ENCODE measurements at places on chromosomes 5 and 9.

DNA sequence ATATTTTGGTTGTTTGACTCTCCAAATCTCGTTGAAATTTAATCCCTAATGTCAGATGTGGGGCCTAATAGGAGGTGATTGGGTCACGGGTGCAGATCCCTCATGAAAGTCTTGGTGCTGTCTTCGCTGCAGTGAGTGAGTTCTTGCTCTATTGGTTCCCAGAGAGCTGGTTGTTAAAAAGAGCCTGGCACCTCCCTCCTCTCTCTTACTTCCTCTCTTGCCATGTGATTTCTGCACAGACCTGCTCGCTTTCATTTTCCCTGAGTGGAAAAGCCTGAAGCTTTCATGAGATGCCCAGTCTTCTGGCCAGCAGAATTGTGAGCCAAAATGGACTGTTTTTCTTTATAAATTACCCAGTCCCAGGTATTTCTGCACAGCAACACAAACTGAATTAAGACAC lies 221.6 kb downstream of the MAT2B start:
- no peaks in the 10 kb centered on the region for H3K36me3 ChIP-seq
- DNase-seq = peak; percentile 19
- no peak overlapping the region for H3K27ac ChIP-seq
- no peaks in the 10 kb centered on the region for H3K27me3 ChIP-seq
- H3K4me1 ChIP-seq = no peaks in the 10 kb centered on the region

GRCh38 chr5:126182971-126183695 lies 240.1 kb upstream of the GRAMD2B start:
- no peak overlapping the region for H3K4me3 ChIP-seq
- DNase-seq = no peak
- H3K4me1 ChIP-seq = no peaks in the 10 kb centered on the region
- H3K36me3 ChIP-seq = no peaks in the 10 kb centered on the region

DNA sequence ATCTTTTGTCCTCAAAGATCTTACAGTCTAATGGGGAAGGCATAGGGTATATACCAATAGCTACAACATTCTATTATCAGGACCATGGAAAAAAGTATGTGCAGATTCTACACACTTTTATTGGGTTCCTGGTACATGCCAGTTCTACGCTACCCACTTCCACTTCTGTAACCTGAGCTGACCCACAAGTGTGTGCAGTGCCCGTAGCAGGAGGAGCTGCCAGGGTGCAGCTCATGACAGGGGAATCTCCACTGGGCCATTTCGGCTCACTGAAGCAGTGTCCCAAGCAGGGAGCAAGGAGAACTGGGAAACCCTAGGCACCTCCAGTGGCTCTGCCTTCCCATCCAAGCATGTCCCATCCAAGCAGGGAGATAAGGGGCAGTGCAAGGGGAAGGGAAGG lies 60.4 kb downstream of the FOXI1 start:
- H3K27ac ChIP-seq = no peak overlapping the region
- no peaks in the 10 kb centered on the region for H3K36me3 ChIP-seq
- no peak overlapping the region for H3K4me3 ChIP-seq
- no peaks in the 10 kb centered on the region for H3K4me1 ChIP-seq
- DNase-seq = no peak

GRCh38 chr9:97651646-97652045 lies 18.0 kb downstream of the NCBP1 start:
- H3K27me3 ChIP-seq = no peaks in the 10 kb centered on the region
- no peak for DNase-seq
- no peaks in the 10 kb centered on the region for H3K4me1 ChIP-seq
- H3K4me3 ChIP-seq = no peak overlapping the region
- H3K27ac ChIP-seq = no peak overlapping the region
- peaks cover 70% of the 10 kb centered on the region for H3K36me3 ChIP-seq

GRCh38 chr9:126696401-126697145 lies 82.8 kb downstream of the LMX1B start:
- H3K27me3 ChIP-seq = peaks cover 71% of the 10 kb centered on the region
- H3K36me3 ChIP-seq = no peaks in the 10 kb centered on the region
- H3K4me1 ChIP-seq = no peaks in the 10 kb centered on the region
- DNase-seq = no peak
- no peak overlapping the region for H3K4me3 ChIP-seq

- H3K4me3 ChIP-seq = no peak overlapping the region
- no peaks in the 10 kb centered on the region for H3K4me1 ChIP-seq
- no peaks in the 10 kb centered on the region for H3K36me3 ChIP-seq
- no peak overlapping the region for H3K27ac ChIP-seq
- H3K27me3 ChIP-seq = no peaks in the 10 kb centered on the region
- DNase-seq = no peak
Measured at GRCh38 chr5:11289733-11290132, 528.7 kb upstream of the DAP start.

DNA sequence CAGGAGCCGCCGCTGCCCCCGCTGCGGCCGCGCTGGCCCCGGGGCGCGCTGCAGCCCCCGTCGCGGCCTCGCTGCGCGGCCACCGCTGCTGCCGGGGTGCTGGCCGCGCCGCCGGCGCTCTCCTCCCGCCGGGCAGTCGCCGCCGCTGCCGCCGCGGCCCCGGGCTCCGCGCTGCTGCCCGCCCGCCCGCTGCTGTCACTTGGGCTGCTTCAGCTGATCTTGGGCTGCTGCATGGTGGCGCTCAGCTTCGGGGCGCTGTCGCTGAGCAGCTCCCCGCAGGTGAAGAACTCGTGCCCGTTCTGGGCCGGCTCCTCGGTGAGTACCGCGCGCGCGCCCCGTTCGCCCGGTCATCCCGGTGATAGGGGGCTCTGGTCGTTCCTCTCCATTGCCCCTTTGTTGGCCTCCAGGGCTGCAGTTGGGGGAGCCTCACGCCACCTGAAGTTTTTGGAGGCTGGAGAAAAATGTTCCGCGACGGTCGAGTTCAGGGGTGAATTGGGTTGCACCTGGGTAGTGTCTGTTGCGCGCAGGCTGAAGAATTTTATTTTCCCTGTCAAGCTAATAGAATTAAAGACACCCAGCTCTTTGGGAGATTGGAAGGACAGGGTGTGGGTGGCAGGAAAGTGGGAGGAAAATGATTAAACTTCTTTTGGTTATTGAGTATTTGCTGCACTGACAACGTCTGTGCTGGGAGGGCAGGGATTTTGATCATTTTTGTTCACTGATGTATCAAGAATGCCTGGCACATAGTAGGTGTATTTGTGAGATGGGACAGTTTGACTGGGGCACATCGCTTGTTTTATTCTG lies 596 bp downstream of the ENTREP1 start:
- H3K27ac ChIP-seq = no peak overlapping the region
- H3K4me3 ChIP-seq = peak overlapping the region; percentile 45
- H3K27me3 ChIP-seq = peaks cover 71% of the 10 kb centered on the region
- DNase-seq = peak; percentile 16

DNA sequence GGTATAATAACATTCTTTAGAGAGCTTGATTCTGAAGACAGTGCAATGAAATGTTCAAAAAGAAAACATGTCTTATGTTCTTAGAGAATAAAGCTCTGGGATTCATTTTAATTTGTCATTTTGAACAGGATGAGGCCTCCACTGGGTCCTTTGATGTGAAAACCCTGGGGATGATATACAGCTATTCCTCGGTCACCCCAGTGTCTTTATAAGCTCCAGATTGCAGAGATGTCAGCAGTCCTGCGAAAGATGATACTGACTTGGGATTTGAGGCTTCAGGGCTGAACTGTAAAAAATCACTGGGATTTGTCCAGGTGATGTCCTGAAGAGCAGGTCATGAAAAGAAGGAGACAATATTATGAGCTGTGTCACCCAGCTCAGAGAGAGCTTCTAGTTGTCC lies 529.7 kb upstream of the ZNF608 start:
- H3K4me1 ChIP-seq = no peaks in the 10 kb centered on the region
- no peak overlapping the region for H3K4me3 ChIP-seq
- DNase-seq = no peak
- no peaks in the 10 kb centered on the region for H3K36me3 ChIP-seq

- no peaks in the 10 kb centered on the region for H3K36me3 ChIP-seq
- no peaks in the 10 kb centered on the region for H3K4me1 ChIP-seq
- no peak overlapping the region for H3K27ac ChIP-seq
- no peaks in the 10 kb centered on the region for H3K27me3 ChIP-seq
Measured at GRCh38 chr9:30075451-30076199, 2308.8 kb upstream of the ACO1 start.

GRCh38 chr5:39670391-39670790 lies 245.6 kb upstream of the DAB2 start:
- no peak overlapping the region for H3K27ac ChIP-seq
- DNase-seq = no peak
- H3K27me3 ChIP-seq = no peaks in the 10 kb centered on the region
- H3K4me1 ChIP-seq = no peaks in the 10 kb centered on the region

GRCh38 chr9:96158909-96159575 lies 142.9 kb downstream of the HSD17B3 start:
- H3K27ac ChIP-seq = no peak overlapping the region
- no peaks in the 10 kb centered on the region for H3K36me3 ChIP-seq

- no peaks in the 10 kb centered on the region for H3K27me3 ChIP-seq
- no peaks in the 10 kb centered on the region for H3K36me3 ChIP-seq
- DNase-seq = no peak
- no peaks in the 10 kb centered on the region for H3K4me1 ChIP-seq
- no peak overlapping the region for H3K4me3 ChIP-seq
- H3K27ac ChIP-seq = no peak overlapping the region
Measured at GRCh38 chr9:123597876-123598556, 242.0 kb downstream of the CRB2 start.

GRCh38 chr5:160303690-160304089 lies 8.7 kb downstream of the CCNJL start:
- H3K27ac ChIP-seq = no peak overlapping the region
- H3K27me3 ChIP-seq = no peaks in the 10 kb centered on the region
- peaks cover 20% of the 10 kb centered on the region for H3K4me1 ChIP-seq
- no peak overlapping the region for H3K4me3 ChIP-seq
- no peaks in the 10 kb centered on the region for H3K36me3 ChIP-seq

DNA sequence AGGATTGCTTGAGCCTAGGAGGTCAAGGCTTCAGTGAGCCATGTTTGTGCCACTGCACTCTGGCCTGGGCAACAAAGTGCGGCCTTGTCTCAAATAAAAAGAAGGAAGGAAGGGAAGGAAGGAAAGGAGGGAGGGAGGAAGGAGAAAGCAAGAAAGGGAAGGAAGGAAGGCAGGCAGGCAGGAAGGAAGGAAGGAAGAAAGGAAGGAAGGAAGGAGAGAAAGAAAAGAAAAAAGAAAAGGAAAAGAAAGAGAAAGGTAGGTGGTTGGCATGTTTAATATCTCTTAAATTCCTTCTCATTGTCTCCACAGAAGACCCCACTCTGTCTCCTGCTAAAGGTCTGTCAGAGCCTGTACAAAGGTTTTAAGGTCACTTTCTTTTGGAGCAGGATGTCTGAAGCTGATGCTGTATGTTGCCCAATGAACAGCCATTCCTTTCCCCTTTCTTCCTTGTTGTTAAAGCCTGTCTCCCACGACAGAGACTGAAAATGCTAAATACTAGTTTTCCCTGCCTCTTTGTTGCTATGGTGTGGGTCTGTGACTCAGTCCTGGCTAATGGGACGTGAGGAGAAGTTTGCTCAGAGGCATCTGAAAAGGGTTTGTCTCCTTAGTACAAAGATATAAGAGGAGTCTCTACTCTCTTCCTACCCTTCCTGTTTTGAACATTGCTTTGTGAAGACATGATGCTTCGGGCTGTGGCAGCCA lies 213.3 kb downstream of the PCSK1 start:
- no peaks in the 10 kb centered on the region for H3K4me1 ChIP-seq
- DNase-seq = no peak

DNA sequence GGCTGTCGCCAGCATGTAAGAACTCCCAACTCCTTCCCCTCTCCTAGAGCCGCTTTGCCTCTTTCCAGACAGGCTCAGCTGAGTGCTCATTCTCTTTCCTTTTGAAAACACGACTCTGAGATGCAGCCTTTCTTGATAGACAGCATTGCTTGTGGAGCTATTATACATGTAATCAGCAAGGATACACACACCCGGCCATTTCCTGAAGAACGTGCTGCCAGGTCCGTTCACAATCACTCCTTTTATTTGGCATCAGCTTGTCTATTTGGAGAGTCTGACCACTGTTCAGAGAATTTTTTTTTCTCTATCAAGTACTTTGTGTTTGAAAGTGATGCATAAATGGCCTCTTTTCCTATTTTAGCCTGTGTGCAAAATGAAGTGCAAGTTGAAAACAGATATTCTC lies 328.7 kb downstream of the MARCHF11 start:
- H3K4me3 ChIP-seq = no peak overlapping the region
- no peak overlapping the region for H3K27ac ChIP-seq
- no peaks in the 10 kb centered on the region for H3K36me3 ChIP-seq
- H3K4me1 ChIP-seq = no peaks in the 10 kb centered on the region

- H3K4me3 ChIP-seq = no peak overlapping the region
- H3K4me1 ChIP-seq = peaks cover 26% of the 10 kb centered on the region
- H3K27me3 ChIP-seq = peaks cover 2% of the 10 kb centered on the region
Measured at GRCh38 chr5:415928-416635, 26.9 kb upstream of the EXOC3 start.

DNA sequence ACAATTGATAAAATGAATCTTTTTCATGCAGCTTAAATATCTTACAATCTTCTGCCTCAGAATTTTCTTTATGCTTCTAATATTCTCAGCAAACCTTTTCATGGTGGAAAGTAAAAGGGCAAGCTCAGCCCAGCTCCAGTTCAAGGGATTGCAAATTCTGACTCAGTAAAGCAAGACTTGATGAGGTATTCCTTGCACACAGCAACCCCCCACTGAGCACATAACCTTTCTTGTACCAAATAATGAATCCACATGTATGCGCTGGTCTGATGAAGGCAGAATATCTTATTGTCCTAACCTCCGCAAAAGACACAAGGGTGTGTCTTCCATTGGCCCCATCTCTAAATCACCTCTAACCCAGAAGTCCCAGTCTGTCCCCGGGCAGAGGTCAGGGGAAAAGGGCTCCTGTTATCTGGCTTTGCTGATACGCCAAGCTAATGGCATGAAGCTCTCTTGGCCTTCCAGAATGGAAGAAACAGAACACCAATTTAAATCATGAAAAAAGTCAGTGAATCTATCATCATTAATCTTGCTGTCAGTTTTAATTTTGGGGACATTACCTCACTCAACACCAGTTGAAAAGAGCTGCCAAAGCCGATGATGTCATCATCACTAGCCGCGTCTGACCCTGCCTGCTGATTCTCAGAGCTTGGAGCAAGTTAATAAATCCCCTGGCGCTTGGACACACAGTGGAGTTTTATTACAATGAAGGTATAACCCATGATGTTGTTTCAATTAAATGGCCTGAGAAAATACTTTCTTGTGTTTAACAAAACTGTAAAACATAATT lies 592.5 kb upstream of the CLINT1 start:
- no peaks in the 10 kb centered on the region for H3K4me1 ChIP-seq
- H3K36me3 ChIP-seq = no peaks in the 10 kb centered on the region
- peak; percentile 13 for DNase-seq
- no peaks in the 10 kb centered on the region for H3K27me3 ChIP-seq
- H3K4me3 ChIP-seq = no peak overlapping the region

- H3K36me3 ChIP-seq = no peaks in the 10 kb centered on the region
- H3K27ac ChIP-seq = no peak overlapping the region
- H3K4me1 ChIP-seq = no peaks in the 10 kb centered on the region
- no peak overlapping the region for H3K4me3 ChIP-seq
- no peak for DNase-seq
Measured at GRCh38 chr5:113480243-113480642, 8.0 kb downstream of the MCC start.

GRCh38 chr9:134585746-134586706 lies 55.6 kb upstream of the COL5A1 start:
- no peak overlapping the region for H3K27ac ChIP-seq
- H3K36me3 ChIP-seq = no peaks in the 10 kb centered on the region
- no peak for DNase-seq
- H3K27me3 ChIP-seq = no peaks in the 10 kb centered on the region
